IMR-90 (cell line): ENCODE measurements at places on chromosomes 13 and 19.

GRCh38 chr19:35329323-35329722 lies 336 bp downstream of the CD22 start:
- no peak for DNase-seq

DNA sequence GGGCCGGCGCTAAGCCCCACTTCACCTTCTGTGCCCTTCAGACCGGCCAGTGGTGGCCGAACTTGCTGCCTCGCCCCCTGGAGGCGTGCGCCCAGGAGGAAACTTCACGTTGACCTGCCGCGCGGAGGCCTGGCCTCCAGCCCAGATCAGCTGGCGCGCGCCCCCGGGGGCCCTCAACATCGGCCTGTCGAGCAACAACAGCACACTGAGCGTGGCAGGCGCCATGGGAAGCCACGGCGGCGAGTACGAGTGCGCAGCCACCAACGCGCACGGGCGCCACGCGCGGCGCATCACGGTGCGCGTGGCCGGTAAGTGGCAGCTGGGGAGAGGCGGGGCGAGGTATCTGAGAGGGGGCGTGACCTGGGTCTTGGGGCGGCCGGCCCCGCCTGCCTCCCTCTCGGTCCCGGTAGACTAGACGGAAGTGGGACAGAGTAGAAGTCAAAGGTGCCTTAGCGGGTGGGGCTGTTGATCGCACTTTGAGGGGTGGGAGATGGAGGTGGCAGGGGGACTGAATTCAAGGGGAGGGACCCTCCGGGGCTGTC lies 5.6 kb downstream of the ICAM5 start:
- no peak for DNase-seq

DNA sequence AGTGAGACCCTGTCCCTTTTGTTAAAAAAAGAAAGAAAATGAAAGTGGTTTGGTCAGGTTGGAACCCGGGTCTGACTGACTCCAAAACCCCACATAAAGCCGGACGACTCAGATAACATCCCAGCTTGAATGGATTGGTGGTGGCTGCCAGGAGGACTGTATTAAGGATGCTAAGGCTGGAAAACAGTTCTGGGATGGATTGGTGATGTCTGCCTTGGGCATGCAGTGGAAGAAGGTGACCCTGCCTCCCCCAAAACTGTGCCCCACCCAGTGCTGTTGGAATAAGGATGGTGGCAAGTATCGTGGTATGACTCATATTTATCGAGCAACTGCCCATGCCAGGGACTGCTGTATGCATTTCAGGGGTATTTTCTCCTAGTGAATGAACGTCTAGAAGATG lies 18.5 kb upstream of the COLGALT1 start:
- DNase-seq = no peak

- DNase-seq = no peak
These were observed 481 bp downstream of the ALOX5AP start for GRCh38 chr13:30735872-30736175.

GRCh38 chr13:101454767-101455166 lies 2.3 kb downstream of the ITGBL1 start:
- DNase-seq = peak; percentile 33

GRCh38 chr19:57682226-57682766 lies 519 bp downstream of the ZNF551 start:
- DNase-seq = no peak

GRCh38 chr13:110445183-110445582 lies 116.3 kb downstream of the RAB20 start:
- peak; percentile 77 for DNase-seq

GRCh38 chr13:33480561-33480960 lies 195.0 kb upstream of the STARD13 start:
- DNase-seq = peak; percentile 52

GRCh38 chr13:112057736-112058518 lies 9.0 kb upstream of the SOX1 start:
- DNase-seq = no peak

GRCh38 chr13:48817166-48817802 lies 158.4 kb upstream of the FNDC3A start:
- DNase-seq = no peak

- no peak for DNase-seq
These were observed 7.1 kb upstream of the DOCK9 start for GRCh38 chr13:98984983-98985382.

GRCh38 chr19:58098682-58098998 lies 609 bp upstream of the ZSCAN18 start:
- DNase-seq = no peak

GRCh38 chr13:49098771-49099512 lies 121.2 kb upstream of the MLNR start:
- DNase-seq = no peak

- DNase-seq = no peak
These were observed 57.7 kb downstream of the ANKRD10 start for GRCh38 chr13:110856942-110857835.

DNA sequence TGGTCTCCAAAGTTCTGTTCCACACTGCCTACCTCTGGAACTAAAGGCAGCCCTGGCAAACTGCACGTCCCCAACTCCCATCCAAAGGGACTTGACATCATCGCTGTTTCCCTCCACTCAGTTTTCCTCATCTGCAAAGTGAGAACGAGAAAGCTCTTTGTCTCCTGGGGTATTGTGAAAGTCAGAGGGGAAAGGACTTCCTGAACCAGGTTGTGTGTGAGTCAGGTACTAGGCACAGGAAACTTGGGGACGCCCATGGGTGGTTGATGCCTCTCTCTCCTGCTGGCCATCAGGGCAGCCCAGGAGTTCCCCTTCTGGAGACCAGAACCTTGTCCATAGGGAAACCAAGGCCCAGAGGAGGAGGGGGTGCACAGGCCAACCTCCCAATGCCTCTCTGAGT lies 4.7 kb downstream of the CRLF1 start:
- no peak for DNase-seq

GRCh38 chr19:32415669-32416068 lies 10.1 kb downstream of the DPY19L3 start:
- no peak for DNase-seq

- DNase-seq = no peak
These were observed 11.6 kb downstream of the ZNF444 start for GRCh38 chr19:56152644-56153043.

- no peak for DNase-seq
These were observed 16.7 kb downstream of the MYCBP2 start for GRCh38 chr13:77310161-77310560.

DNA sequence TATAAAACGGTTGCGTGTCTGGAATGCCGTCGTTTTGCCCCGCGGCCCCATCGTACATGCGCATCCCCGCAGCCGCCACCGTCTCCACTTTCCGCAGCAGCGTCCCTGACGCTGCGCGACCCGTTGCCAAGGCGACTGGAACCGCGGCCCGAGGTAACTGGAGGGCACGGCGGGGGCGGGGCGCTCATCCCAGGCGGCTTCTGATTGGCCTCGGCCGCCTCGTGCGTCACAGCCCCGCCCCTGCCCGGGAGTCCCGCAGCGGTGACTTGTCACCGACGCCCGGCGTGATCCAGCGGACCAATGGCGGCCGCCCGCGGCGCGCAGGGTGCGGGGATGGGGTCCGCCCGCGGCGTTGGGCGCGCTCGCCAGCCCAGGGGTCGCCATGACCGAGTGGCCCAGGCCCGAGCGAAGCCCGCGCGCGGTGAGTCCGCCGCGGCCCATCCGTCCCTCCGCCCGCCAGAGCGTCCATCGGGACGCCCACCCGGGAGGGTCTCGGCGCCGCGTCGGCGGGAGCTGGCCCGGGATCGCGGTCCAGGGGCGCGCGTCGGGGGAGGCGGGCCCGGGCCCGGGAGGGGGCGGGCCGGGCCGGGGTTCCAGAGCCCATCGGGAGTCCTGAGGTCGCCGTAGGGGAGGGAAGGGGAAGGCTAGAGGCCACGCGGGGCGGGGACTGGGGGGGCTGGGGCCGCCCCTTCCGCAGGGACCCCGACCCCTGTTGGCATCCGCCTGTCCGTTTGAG lies at the start of gene ZSCAN1:
ZSCAN1 (plus strand) TSS at position 285 of the 736 bp plus-strand sequence. CDS start 3,812 bp downstream, outside the sequence.
- DNase-seq = peak; percentile 41

DNA sequence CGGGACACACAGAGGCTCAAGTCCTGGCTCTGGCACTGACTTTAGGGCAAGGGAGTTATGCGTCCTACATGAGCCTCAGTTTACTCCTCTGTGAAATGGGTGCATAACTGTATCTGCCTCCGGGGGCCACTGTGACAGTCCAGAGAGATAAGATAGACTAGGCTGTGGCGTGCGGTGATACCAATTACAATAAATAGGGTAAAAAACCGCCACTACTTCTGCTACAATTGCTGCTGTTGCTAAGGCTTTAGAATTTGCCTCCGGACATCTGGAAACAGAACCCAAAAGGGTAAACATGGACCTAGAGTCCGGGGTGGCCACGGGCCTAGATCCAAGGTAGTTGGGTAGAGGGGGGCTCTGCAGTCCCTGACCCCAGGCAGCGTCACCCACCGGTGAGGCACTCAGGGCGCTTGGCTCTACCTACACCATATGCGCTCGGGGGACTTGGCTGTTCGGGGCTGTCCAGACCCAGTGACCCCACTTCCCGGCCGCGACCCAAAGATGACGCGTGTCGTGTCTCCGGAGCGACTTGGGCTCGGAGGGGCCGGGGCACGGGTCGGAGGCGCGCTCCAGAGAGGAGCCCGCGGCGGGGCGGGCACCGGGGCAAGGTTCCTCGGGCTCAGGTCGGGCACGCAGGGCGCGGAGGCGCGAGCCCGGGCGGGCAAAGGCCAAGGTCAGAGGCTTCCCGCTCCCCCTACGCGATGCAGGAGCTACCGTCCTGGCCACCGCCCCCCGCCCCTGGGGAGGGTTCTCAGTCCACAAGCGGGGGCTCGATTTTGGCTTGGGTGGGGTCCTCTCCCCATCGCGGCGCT lies 1.1 kb downstream of the INSR start:
- DNase-seq = no peak
